ENCODE measurements at places on chromosomes 12 and 14. TPM values are rescaled to one million over a fixed set of nuclear protein-coding genes. Genes with fewer than 3 reads are reported as not detected.

IRAK3 gene
- 4.8 TPM for total RNA-seq

TTC6 gene
- not detected for total RNA-seq

TMEM179 gene
- total RNA-seq, result 0.49 TPM

REP15 gene
- 5.5 TPM for total RNA-seq

DNA sequence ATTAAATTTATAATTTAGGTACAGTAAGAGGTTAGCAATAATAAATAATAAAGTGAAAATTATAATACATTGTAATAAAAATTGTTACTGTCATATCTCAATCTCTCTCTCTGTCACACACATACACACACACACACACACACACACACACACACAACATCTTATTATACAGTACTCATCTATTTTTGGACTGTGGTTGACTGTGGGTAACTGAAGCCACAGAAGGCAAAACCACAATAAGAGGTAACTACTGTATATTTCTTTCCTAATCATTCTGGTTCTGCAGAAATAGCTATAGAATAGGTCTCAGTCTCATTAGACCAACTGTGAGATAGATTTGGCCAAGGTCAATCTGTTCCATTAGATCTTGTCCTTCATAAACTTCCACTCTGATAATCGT is 33.1 kb upstream of the PTPRO start:
- H3K4me1 ChIP-seq, result no peaks in the 10 kb centered on the region
- H3K27ac ChIP-seq, result no peak overlapping the region
- DNase-seq, result no peak
- no peaks in the 10 kb centered on the region for H3K27me3 ChIP-seq
- H3K36me3 ChIP-seq, result no peaks in the 10 kb centered on the region
- no peak overlapping the region for H3K4me3 ChIP-seq

- H3K4me1 ChIP-seq, result no peaks in the 10 kb centered on the region
- no peak overlapping the region for H3K27ac ChIP-seq
- DNase-seq, result no peak
- no peak overlapping the region for H3K4me3 ChIP-seq
These were observed 58.1 kb upstream of the PCED1B start for GRCh38 chr12:47021298-47021697.

DNA sequence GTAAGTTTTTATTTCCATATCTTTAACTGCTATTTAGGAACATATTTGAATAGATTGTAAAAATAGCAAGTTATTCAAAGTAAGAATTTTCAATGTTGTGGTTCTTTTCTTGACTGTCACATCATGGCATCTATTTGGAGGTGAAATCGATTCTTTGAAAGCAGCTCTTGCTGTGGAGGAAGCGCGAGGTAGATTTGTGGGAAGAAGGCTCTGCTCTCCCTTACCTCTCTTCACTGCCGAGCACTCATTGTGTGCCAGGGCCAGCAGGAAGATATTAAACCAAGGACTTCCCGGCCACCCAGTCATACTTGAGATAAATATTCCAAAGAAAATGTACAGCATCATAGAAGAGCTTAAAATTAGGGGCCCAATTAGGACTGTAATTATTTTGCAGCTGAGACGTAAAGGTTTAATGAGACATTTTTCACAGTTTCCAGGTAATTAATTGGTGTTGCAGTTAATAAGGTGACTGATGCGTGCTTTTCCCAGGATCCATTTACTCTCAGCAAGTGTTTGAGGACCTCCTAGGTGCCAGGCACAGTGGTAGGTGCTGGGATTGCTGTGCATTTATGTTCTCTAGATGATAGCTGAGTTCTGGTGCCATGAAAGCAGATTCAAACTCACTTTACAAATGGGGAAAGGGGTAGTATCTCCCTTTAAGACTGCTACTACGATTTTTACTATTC is 89.2 kb upstream of the DYNC1H1 start:
- no peaks in the 10 kb centered on the region for H3K27me3 ChIP-seq
- no peak overlapping the region for H3K4me3 ChIP-seq
- H3K27ac ChIP-seq, result peak overlapping the region; percentile 87
- no peaks in the 10 kb centered on the region for H3K36me3 ChIP-seq
- no peak for DNase-seq

DNA sequence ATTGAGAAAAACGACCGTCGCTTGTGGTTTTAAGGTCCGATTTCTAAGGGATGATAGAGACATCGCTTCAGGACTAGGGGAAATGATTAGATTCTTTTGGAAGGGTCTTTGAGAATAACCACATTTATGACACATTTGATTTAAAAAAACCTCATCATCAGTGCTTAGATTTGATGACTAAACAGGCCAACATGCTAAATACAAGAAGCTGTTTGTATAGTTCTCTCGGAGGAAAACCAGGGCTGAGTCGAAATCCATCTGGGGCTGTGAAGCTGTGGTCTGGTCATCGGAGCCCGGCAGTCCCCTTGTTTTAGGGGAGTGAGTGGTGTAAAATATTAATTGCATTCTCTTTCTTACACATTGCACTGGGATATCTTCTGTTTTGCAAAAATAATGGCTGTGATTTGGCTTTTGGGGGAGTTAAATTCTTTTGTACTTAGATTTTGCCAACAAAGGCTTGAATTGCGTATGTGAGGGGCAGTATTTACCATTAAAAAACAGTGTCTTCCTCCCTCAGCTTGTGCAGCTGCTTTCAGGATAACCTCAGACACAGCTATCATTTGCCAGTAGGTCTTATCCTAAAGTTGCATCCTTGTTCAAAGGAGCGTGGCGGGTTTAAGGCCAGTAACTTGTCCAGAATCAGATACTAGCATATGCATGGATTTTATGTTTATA is 550 bp downstream of the GNG2 start:
- no peak for DNase-seq
- H3K27ac ChIP-seq, result peak overlapping the region; percentile 65
- H3K4me1 ChIP-seq, result peaks cover 17% of the 10 kb centered on the region
- H3K4me3 ChIP-seq, result peak overlapping the region; percentile 69
- H3K36me3 ChIP-seq, result no peaks in the 10 kb centered on the region

DNA sequence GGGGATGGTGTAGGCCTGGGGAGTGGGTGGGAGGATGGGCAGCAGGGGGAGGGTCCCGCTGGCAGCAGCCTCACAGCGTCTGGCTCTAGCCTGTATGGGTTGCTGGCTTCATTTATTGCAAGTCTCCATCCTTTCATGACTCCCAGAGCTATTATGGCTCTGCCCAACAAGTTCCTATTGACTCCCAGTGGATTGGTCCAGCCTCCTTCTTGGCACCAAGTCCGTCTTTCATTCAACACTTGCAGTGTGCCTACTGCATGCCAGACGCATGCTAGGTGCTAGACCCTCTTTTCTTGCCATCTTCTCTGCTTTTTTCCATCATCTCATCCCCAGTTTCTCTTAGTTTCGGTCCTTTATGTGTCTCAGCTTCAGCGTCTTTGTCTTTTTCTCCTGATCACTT is 1.1 kb downstream of the PSMB11 start:
- no peak overlapping the region for H3K4me3 ChIP-seq
- peaks cover 36% of the 10 kb centered on the region for H3K4me1 ChIP-seq
- H3K36me3 ChIP-seq, result no peaks in the 10 kb centered on the region
- DNase-seq, result no peak

DNA sequence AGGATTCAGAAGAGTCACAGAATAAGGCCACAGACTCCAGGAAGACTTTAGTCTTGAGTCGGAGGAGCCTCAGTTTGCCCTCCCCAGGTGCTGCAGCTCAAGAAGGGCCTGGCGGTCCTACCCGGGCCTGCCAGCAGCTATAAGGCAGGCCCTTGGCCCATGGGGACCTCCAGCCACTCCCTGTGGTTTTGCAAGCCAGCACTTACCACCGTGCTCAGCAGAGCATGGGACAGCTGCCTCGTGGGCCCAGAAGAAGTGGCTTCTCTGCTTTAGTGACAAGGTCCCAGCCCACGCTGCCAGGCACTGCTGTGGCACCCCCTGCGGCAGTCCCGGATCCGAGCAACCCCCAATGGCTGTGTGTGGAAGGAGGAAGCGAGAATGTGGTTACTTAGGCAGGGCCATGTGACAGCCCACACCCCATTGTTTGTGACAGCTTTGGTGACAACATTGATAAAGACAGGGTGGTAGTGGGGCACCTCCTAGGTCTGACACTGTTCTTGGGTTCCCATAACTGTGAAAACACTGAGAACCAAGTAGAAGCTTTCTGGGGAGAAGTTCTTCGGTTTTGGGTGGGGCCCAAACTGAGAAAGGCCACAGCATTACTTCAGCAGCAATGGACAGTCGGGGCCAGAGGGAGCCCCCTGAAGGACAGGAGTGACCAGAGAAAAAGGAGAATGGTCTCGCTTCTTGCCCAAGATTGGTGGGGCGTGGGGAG is at the start of gene SELPLG:
SELPLG (minus strand) TSS at position 361 of the 715 bp plus-strand sequence. CDS start 9,587 bp downstream, outside the sequence.
- H3K27ac ChIP-seq, result peak within 1 kb of the TSS; percentile 53
- H3K27me3 ChIP-seq, result no peaks in the 10 kb centered on the region
- H3K4me3 ChIP-seq, result peak within 1 kb of the TSS; percentile 45

- H3K4me1 ChIP-seq, result no peaks in the 10 kb centered on the region
- H3K36me3 ChIP-seq, result no peaks in the 10 kb centered on the region
- H3K27ac ChIP-seq, result no peak overlapping the region
These were observed 7.0 kb upstream of the ATXN2 start for GRCh38 chr12:111605911-111606766.

GRCh38 chr14:104320611-104321086 is 182.3 kb downstream of the KIF26A start:
- peak overlapping the region; percentile 11 for H3K4me3 ChIP-seq
- peaks cover 38% of the 10 kb centered on the region for H3K27me3 ChIP-seq
- H3K27ac ChIP-seq, result no peak overlapping the region
- no peak for DNase-seq

- no peaks in the 10 kb centered on the region for H3K36me3 ChIP-seq
- no peak overlapping the region for H3K4me3 ChIP-seq
- no peaks in the 10 kb centered on the region for H3K27me3 ChIP-seq
- H3K27ac ChIP-seq, result no peak overlapping the region
- no peak for DNase-seq
- no peaks in the 10 kb centered on the region for H3K4me1 ChIP-seq
These were observed 18.0 kb downstream of the SLC7A7 start for GRCh38 chr14:22797017-22797917.

DNA sequence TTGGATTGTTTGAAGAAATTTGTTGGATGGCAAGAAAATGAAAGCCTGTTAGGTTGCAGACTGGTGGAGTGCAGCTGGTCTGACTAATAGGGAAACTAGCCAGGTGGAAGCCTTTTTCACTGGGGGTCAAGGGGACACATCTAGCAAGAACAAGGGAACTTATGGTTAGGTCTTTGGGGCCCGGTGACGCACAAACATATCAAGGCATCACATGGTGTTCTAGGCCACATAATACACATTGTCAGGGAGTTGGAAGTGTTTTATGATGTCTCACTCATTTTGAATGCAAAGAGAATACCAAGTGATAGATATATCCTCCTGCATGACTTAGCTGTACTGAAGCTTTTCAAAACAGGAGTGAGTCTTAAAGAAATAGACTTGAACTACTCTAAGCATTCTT is 351.2 kb downstream of the KCNH5 start:
- DNase-seq, result no peak
- H3K27ac ChIP-seq, result no peak overlapping the region
- no peaks in the 10 kb centered on the region for H3K27me3 ChIP-seq

- H3K4me3 ChIP-seq, result no peak overlapping the region
- DNase-seq, result peak; percentile 75
- H3K36me3 ChIP-seq, result no peaks in the 10 kb centered on the region
- H3K4me1 ChIP-seq, result peaks cover 20% of the 10 kb centered on the region
- peak overlapping the region; percentile 83 for H3K27ac ChIP-seq
- no peaks in the 10 kb centered on the region for H3K27me3 ChIP-seq
These were observed 14.4 kb downstream of the IRF2BPL start for GRCh38 chr14:77014004-77014604.

- no peaks in the 10 kb centered on the region for H3K27me3 ChIP-seq
- peaks cover 78% of the 10 kb centered on the region for H3K4me1 ChIP-seq
- H3K27ac ChIP-seq, result peak overlapping the region; percentile 93
- DNase-seq, result peak; percentile 45
- peaks cover 58% of the 10 kb centered on the region for H3K36me3 ChIP-seq
These were observed 16.7 kb downstream of the SNRNP35 start for GRCh38 chr12:123474485-123475245.

GRCh38 chr14:77910506-77910905 is 110.6 kb downstream of the ADCK1 start:
- H3K27ac ChIP-seq, result no peak overlapping the region
- no peaks in the 10 kb centered on the region for H3K4me1 ChIP-seq
- peaks cover 14% of the 10 kb centered on the region for H3K36me3 ChIP-seq

DNA sequence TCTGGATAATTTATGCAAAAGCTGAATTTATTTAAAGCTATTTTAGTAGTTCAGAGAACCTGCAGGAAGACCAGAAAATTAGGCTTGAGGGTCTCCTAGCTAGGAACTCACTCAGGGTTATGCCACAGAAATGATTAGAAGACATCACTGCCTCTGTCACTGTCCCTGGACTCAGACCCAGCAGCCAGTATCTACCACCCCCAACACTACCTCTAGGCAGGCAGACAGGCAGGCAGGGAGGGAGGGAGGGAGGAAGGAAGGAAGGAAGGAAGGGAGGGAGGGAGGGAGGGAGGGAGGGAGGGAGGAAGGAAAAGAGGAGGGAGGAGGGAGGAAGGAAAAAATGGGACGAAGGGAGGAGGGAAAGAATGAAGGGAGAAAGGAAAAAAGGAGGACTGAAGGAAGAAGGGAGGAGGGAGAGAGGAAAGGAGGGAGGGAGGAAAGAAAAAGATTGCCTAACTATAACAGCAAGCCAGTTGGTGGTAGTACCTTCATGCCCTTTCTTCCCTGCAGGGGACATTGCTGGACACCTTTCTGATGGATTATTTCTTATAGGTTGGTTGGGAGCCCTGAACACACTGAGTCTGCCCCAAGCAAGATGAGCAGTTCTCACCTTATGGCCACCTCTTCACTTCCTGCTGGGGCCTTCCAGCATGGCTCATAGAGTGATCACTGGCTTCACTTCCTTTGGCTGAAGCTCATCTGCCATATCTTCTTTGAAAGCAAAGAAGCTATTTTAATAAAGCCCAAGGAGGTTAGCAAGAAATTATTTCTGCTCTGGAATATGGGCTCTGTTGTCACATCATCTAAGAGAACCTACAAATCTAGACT is 49.7 kb downstream of the KICS2 start:
- H3K4me1 ChIP-seq, result no peaks in the 10 kb centered on the region
- H3K27ac ChIP-seq, result no peak overlapping the region
- H3K4me3 ChIP-seq, result no peak overlapping the region
- no peaks in the 10 kb centered on the region for H3K27me3 ChIP-seq
- H3K36me3 ChIP-seq, result no peaks in the 10 kb centered on the region

GRCh38 chr14:91021991-91022621 is 38.3 kb downstream of the RPS6KA5 start:
- H3K4me1 ChIP-seq, result peaks cover 5% of the 10 kb centered on the region
- DNase-seq, result no peak
- no peaks in the 10 kb centered on the region for H3K36me3 ChIP-seq
- H3K27me3 ChIP-seq, result no peaks in the 10 kb centered on the region
- peak overlapping the region; percentile 54 for H3K4me3 ChIP-seq
- H3K27ac ChIP-seq, result peak overlapping the region; percentile 50

All from left ventricle myocardium inferior (tissue), 1 donor.